ENCODE measurements at places on chromosomes 16 and 17.

DNA sequence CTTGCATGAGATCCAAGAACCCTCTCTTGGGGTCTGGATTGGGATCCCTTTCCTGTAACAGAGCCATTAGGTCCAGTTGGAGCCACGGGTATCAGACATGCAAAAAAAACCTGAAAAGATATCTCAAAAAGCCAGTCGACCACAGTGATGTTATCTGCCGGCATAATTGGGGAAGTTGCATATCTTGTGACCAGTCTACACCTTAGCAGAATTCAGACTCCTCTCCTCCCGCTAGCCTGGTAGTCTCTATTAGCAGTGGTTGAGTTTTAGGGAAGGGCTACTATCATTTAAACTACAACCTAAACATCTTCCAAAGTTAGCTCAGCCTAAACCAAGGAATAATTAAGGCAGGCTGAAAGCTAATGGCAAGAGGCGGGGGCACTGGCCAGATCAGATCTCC is 16.2 kb upstream of the PSMD7 start:
- DNase-seq: no peak

- peak; percentile 4 for DNase-seq
Observed at GRCh38 chr16:20385844-20386832, 18.4 kb downstream of the PDILT start.

DNA sequence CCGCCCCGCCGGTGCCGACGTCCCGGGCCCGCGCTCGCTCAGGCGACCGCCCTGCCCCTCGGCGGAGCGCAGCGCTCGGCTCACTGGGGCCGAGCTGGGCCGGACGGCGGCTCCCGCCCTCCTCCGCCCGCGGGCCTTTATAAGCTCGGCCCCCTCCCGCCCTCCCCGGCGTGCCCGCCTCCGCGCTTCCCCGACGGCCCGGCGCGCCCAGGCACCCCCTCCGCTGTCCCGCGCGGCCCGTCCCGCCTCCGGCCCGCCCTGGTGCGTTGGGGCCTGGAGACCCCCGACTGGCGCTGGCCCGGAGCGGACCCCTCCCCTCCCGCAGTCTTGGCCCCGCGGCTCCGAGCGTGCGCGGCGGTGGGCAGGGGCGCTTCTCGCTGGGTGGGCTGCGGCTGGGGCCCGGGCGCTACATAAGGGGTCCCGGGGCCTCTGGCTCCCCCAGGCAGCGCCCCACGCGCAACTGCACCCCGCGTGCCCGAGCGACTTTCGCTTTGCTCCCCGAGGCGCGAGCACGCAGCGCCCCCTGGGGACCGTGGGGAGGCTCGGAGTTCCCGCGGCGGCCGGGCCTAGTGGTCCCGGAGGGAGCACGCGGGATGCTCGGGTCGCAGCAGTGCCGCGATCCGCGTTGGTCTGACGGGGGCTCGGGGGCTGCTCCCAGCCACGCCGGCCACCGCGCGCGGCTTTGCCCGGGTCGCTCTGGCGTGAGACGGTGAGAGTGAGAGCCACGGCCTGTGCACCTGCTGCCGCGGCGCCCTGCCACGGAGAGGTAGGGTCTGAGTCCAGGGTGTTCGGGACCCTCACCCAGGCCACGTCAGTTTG is at the start of gene PIEZO1:
TSS of gene PIEZO1 (minus strand) at position 115 of the 819 bp plus-strand sequence. CDS start 256 bp downstream, outside the sequence.
- DNase-seq: peak; percentile 19

DNA sequence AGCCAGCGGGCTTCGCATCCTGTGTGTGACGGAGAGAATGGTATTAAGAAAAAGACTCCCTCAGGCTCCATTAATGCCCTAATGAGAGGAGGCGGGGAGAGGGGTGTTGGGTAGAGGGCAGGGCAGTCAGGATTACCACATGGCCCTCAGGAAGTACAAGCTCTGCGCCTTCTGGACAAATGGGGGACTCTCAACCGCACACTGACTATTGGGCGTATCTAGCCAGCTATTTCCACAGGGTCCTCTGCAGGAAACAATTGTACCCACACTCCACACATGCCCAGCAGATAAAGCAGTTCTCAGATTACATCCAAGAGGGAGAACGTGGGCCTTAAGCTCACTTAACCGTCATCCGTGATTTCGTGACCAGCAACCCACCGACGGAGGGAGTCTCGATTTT is 14.7 kb downstream of the NXN start:
- no peak for DNase-seq

- DNase-seq: no peak
Observed at GRCh38 chr17:46929413-46929812, 6.5 kb downstream of the GOSR2 start.

DNA sequence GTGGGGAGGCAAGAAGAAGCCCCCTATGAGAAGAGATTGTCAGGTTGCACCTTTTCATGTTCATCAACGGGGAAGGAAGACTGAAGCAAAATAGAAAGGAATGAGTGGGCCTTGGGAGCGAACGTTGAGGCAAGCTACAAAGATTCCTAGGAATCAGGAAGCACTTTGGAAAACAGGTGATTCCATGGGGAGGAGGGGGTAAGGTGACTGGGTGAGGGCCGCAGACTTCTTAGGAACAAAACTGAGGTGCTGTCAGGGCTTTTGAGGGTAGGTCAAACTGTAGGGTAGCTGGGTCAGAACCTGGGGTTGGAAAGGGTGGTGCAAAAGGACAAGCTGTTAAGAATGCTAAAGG is 528 bp downstream of the ITFG1 start:
- DNase-seq: no peak

GRCh38 chr17:49450735-49451134 is 36.1 kb upstream of the PHB1 start:
- no peak for DNase-seq

DNA sequence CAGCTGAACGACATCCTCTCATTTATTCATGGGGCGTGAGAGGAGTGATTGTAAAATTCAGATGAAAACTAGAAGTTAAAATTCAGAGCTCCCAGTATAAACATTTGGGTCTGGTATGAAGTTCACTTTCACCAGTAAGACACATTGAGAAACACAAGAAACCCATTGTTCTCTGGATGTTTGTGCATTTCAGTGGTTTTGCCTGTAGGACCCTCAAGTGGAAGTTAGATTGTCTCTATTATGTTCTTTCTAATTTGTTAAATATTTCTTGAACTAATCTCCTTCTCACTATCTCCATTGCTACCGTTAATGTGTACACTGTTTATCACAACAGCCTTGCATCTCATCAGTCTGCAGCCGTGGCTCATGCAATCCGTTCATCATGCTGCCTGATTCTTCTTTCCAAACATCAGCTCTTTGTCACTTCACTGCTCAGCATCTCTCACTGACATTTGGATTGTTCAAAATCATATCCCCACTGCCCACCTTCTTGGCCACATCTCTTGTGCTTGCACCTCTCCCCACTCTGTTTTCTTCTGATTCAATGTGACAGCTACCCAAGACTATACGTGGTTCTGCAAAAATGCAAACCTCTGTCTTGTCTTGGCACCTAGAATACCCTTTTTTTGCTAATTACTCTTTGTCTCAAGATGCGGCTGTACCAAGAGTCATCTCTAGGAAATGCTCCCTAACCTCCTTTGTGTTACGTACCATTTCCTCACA is 49.5 kb downstream of the HLF start:
- DNase-seq: no peak

DNA sequence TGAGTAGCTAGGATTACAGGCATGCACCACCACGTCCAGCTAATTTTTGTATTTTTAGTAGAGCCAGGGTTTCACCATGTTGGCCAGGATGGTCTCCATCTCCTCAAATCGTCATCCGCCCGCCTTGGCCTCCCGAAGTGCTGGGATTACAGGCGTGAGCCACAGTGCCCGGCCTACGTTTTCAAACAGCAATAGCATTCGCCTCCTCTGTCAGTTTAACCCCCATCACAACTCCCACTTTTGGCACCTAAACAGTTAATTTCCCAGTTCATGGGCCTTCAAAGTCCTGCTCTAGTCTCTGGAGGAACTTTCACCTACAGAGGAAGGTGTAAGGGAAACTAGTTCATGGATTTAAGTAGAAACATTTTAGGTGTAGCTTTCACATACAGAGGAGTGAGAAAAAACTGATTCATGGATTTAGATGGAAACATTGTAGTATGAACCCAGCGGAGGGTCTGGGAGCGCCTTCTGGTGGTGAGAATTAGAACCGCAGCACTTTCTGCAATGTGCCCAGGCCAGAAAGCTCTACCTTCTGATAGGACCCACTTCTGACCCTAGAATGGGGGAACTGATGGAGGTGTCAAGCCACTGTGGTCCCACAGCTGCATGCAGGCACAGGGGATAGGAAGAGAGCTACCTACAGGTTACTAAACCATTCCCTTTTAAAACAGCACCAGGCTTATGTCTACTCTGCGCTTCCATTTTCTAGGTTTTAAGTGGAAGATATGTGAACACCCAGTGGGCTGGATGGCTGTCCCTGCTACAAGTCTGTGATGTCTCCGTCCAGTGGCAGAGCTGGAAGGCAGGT is 12.0 kb upstream of the MEOX1 start:
- DNase-seq: peak; percentile 57

DNA sequence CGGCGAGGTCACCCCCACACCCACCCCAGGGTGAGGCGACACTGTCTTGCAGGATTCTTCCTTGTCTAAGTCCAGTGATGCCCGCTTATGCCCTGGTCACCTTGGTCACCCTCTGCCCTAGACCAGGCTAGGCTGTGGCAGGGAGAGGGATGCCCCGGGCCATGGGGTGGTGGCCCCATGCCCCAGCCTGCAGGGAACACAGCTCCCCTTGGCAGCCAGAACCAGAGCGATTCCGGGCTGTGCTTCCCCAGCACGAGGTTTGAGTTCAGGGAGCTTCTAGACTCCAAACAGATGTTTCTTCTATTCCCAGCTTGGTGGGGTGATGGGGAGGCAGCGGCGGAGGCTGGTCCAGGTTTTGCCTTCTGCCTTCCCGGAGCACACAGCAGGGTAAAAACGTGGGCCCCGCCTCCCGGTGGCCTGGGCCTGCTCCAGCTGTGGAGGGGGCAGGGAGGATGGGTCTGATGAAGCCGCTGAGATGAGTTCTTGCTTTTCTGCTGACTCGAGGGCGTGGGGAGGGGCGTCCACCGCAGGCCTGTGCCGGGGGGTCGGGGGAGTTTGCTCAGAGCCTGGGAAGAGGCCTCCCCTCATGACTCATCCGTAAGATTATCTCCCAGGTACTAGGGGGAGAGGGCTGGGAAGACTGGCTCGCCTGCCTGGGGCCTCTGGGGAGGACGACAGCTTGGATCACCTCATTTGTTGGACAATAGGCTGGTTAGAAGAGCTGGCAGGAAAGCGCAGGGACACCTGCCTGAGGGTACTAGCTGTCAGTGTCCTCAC is 15.4 kb downstream of the SMTNL2 start:
- DNase-seq: peak; percentile 48

- DNase-seq: no peak
Observed at GRCh38 chr16:85518398-85519049, 94.6 kb upstream of the GSE1 start.

DNA sequence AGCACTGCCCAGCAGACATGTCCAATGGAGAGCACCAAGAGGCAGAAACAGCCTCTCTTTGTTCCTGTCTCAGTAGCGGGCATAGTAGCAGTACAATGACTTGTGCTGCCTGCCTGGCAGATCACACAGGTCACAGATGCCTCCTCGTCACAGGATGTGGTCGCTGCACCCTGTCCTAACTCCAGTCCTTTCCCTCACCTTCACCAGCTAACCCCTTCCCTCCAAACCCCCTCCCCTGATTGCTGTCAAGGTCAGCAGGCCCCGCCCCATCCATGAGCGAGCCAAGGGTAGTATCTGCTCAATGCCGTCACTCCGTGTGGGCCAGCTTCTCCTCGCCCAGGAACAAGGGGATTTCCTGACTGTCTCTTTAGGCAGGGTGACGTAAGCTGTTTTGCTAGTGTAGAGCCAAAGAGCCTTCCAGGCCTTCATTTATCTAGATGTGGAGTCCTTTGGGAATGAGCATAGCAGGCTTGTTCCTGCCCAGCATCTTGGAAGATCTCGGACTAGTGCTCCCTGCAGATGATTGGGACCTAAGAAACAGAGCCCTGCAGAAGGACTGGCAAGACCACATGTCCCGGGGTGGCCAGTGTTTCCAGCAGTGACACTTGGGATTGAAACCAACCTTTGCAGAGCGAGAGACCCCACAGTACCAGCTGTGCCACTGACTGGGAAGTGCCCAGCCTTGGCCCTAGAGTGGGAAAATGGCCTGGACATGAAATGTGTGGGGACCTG is 75.9 kb upstream of the TNRC6C start:
- DNase-seq: peak; percentile 62

- DNase-seq: no peak
Observed at GRCh38 chr17:57554826-57555635, 190.1 kb downstream of the CCDC182 start.

DNA sequence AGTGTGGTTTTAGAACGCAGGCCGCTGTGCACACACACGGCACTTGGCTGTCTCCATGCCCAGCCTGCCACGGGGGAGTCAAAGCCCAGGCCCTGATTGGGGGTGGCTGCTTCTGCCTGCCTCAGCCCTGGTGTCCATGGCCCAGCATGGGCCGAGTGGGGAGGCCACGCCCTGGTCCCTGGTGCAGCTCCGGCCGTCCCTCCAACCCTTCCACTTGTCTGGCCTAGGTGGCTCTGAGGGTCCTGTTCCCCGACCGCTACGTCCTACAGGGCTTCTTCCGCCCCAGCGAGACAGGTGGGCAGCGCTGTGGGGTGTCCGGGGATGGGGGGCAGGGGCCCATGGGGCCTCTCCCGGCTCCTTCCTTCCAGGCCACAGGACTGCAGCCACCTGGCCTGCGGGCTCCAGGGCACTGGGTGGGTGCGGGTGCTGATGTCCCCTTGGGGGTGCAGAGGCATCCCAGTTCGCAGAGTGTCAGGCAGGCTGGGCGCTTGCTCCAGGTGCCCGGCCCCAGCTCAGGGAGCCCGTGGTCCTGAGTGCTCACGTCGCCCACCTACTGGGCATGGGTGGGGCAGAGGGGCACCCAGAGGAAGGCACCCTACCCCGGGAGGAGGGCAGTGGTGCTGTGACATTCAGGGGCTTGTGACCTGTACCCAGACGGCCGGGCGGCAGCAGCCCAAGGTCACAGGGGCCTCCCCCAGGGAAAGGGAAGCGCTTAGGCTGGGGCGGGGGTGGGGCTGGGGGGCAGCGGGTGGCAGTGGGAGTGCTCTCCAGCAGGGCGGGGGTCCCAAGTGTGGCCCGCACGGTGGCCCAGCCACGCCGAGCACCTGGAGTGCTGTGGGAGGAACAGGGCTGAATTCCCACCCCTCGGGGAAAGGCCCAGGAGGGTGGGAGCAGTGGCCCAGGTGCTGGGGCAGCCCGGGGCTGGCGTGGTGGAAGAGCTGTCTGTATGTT is 11.8 kb downstream of the CENPX start:
- DNase-seq: no peak

DNA sequence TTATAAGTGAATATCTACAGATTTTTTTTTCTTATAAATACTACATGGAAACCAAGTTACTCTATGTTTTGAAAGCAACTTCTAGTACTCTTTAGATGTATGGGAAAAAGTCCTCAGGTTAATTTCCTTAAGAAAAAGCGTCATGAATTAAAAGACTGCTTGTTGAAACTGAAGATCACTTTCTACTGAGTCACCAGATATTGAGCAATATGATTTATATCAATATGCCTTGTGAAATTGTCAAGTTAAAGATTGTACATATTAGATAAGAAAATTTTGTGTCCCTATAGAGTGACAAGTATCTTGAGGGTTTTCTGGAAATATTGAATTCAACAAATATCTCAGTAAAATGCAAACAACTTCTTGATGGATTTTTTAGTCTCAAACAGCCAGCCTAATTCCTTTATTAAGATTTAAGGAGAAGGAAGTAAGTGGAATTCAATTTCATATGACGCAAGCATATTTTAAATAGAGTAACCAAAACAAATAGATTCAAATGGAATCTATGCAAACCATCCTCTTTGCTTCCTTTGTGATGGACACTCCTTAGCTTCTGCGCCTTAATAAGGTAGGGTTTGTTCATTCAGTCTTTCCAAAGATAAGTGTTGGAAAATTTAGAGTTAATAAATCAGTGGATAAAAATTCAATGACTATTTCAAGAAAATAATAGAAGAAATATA is 16.6 kb downstream of the KRT12 start:
- DNase-seq: no peak

GRCh38 chr16:77117707-77118106 is 73.3 kb upstream of the MON1B start:
- DNase-seq: no peak

Measured in skin of body (tissue), 3 donors.